Fibroblast of the aortic adventitia (primary cell): ENCODE measurements at places on chromosomes 4 and X. TPM values are rescaled to one million over a fixed set of nuclear protein-coding genes. Genes with fewer than 3 reads are reported as not detected.
A peak's percentile ranks its signal among the peaks of the same experiment; 100 is the strongest.

GRCh38 chrX:1086444-1087409 lies 125.7 kb downstream of the CRLF2 start:
- DNase-seq: no peak

GRCh38 chr4:24923550-24923949 lies 10.7 kb upstream of the CCDC149 start:
- DNase-seq: no peak

- DNase-seq: no peak
These were observed 109.5 kb upstream of the NKX1-1 start for GRCh38 chr4:1515763-1516162.

DNA sequence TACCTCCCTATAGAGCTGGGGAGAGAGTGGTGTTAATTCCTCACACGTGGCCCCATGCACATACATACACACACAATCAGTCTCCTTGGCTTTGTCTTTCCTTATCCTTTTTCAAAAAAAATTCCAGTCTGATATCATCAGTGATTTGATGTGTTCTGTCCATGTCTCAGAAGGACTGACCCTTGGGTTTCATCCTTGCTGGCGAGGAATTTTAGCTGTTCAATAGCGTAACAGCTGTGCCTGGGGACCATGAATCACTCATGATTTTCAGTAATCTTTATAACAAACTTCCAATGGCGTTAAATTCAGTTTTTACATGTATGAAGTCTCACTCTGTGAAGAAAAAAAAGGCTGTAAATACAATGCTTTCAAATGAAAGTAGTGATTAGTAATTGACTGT lies 204.6 kb downstream of the RBMX2 start:
- DNase-seq: no peak

GRCh38 chr4:113943863-113944262 lies 35.6 kb downstream of the ARSJ start:
- DNase-seq: peak; percentile 68

DNA sequence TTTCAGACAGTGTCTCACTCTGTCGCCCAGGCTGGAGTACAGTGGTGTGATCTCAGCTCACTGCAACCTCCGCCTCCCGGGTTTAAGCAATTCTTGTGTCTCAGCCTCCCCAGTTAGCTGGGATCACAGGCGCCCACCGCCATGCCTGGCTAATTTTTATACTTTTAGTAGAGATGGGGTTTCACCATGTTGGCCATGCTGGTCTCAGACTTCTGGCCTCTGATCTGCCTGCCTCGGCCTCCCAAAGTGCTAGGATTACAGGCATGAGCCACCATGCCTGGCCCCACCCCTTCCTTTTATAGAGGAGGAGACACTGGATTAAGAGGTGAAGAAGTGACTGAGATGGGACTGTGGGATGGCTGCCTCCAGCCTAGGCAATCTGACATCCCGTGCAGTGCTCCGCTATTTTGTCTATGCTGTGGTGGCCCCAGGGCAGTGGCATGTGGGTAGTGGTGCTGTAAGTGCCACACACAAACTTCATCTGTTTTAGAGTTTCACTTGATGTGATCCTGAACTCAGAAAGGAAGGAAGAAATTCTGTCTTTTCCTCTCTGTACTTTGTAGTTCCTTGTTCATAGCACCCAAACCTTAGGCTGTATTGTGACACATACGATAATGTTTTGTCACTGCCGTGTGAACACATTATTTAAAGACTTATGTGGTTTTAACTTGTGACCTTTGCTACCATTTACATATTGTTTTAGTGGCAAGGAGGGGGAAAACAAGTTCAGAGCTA lies 48.9 kb downstream of the FNIP2 start:
- no peak for DNase-seq

DNA sequence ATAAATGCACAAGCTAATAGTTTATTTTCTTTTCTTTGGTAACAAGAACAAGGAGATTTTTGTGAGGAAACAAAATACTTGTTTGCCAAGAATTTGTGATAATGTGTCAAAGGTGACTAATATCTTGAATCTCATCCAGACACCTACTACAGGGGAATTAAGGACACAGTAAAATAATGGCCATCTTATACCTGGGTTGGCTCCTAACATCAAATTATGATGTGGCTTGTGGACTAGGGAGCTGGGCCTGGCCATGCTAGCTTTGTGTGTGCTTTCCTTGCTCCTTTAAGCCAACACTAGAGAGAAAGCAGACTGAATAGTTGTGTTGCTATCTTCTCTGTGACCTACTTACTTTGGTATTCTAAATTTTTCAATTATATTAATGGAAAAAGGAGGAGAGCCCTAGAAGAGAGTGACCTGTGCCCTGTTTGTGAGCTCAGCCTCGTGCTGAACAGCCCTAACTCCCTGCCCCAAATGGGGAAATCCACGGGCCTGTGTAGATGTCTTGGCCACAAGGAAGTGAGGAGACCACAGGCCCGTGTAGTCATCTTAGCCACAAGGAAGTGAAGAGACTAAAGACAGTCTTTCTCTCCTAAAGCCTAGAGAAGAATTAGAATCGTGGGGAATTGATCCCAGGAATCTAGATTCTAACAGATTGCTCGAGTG lies 23.3 kb downstream of the ARHGAP24 start:
- DNase-seq: peak; percentile 66

GRCh38 chr4:128775916-128776315 lies 33.6 kb upstream of the JADE1 start:
- DNase-seq: no peak

DNA sequence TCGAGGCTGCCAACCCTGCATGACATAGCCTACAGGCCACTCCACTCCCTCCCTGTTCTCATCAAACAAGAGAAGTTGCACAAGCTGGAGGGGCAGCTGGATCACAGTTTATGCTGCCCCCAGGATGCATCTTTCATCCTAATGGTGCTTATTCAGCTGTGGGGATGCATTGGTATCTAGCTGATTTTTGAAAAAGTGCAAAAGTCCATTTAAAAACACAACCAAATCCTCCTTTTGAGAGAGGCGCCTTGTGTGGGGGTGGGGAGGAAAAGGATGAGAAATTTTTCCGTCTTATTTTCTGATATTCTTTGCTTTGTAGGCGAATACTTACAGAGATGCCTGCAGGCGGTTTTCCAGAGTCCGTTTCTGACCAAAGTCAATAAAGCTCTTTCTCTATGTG lies 276.4 kb upstream of the BOD1L1 start:
- DNase-seq: no peak

DNA sequence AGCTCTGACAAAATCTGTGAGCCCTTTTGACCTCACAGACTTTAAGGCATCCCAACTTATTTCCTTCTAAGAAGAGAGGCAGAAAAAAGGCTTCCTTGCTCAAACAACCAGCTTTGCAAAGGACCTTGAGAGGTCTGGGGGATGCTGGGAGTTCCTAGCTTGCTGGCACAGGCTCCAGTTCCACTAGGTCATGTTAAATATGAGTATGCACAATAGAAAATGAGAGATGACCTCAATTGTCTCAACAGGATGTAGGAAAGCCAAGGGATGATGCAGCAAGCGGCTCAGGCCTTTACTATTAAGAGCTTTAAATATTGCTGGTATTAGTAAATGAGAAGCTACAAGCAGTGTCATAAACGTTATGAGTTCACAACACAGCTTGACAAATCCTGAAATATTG lies 13.3 kb upstream of the ZNF827 start:
- DNase-seq: peak; percentile 15

GRCh38 chr4:89031272-89031671 lies 25.7 kb downstream of the FAM13A start:
- DNase-seq: no peak

DNA sequence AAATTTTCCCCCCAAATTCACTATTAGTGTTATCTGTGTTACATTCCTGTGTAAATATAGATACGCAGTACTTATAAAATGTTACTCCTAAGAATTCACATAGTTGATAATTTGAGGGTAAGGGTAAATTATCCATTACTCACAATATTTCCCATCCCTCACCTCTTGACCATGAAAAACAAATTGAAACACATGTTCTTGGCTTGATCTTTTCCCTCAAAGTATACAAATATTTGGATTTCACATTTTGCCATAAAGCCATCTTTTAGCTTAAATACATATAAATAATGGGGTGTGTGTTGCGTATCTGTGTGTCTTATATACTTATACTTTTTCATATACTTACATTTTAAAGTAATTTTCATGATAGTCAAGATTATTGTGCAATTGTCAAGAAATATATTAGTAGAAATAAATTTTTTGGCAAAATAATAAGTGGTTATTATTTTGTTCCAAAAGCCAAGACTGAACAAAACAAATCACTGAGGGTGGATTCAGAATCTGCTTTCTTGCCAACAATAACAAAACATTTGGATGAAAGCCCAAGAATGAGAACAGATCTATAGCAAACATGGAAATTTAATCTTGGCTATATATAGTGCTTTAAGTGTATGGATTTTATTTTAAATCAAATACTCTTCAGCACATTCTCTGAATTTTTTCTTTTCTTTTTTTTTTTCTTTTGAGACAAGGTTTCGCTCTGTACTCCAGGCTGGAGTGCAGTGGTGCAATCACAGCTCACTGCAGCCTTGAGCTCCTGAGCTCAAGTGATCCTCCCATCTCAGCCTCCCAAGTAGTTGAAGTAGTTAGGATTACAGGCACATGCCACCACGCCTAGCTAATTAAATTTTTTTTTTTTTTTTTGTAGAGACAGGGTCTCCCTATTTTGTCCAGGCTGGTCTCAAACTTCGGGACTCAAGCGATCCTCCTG lies 48.5 kb upstream of the PRSS48 start:
- DNase-seq: peak; percentile 78

GRCh38 chrX:68375803-68376202 lies 57.5 kb downstream of the OPHN1 start:
- DNase-seq: no peak

DNA sequence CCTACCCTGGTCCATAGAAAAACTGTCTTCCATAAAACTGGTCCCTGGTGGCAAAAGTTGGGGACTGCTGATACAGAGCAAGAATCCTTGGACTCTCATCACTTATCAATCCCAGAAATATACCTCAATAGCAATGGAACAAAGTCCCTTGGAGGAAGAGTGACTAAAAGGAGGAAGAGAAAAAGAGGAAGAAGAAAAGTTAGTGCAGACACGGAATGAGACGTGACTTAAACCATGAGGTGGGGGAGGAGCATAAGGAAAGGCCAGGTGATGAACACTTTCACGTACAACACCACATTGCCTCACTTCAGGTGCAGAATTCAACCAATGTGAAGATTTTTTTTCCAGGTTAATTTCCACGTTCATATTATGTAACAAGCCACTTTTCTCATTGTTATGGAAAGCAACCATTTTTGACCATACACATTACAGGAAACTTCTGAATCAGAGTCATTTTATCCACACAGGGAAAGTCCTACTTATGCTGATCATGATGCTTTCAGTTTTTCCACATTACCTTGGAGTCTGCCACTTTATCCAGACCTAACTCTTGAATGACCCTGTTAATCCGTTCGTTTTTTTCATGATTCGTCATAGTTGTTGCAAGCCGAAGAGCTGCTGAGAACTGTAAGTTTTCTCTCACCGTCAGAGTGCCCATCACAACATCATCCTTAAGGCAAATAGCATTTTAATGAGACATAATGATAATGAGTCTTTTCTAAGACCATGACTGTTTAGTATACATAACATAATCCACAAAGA lies 27.7 kb downstream of the ABCG2 start:
- DNase-seq: no peak

DNA sequence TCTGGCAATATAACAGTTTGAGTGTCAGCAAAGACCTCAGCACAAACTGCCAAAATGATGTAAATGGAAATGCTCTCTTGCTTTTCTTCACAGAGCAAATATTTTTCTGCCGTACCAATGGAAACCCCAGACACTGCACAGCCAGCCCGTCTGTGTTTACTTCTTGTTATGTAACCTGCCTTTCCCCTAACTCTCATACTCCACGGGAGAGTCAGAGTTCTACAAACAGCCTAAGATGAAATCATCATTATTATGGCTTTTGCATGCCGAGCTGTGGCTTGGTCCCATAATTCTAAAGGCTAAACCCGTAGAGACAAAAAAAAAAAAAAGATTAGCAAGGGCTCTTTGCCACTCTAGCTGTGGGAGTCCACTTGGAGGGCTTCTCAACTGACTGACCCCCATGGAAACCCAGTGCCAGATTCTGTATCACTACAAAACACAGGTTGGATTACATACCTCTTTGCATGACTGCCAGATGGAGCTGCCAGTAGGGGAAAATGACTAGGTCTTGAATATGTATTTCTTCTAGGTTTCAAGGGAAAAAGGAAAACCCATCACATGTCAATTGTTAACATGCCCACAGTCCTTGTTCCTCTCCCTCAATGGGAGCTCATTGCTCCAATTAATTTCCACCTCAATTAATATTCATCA lies 197.2 kb upstream of the CNKSR2 start:
- DNase-seq: no peak

DNA sequence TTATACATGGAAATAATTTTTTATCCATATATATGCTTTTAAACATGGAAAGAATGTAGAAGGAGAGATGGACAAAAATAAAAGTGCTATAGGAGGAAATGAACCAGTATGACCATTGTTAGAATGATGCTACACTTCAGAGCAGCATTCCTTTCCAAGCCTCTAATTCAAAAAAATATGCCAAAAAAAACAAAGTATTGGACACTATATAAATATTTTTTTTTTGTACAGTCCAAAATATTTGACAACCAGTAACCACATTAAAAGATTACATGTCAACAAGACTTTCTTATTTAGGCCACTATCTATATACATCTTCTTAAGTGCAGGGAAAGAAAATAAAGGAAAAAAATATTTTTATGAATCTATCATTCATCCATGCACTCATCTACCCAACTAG lies 198.6 kb downstream of the LRBA start:
- peak; percentile 55 for DNase-seq

GRCh38 chr4:101307899-101308298 lies 39.4 kb downstream of the PPP3CA start:
- peak; percentile 16 for DNase-seq

- no peak for DNase-seq
These were observed 1.6 kb upstream of the UNC5C start for GRCh38 chr4:95550115-95550987.

DNA sequence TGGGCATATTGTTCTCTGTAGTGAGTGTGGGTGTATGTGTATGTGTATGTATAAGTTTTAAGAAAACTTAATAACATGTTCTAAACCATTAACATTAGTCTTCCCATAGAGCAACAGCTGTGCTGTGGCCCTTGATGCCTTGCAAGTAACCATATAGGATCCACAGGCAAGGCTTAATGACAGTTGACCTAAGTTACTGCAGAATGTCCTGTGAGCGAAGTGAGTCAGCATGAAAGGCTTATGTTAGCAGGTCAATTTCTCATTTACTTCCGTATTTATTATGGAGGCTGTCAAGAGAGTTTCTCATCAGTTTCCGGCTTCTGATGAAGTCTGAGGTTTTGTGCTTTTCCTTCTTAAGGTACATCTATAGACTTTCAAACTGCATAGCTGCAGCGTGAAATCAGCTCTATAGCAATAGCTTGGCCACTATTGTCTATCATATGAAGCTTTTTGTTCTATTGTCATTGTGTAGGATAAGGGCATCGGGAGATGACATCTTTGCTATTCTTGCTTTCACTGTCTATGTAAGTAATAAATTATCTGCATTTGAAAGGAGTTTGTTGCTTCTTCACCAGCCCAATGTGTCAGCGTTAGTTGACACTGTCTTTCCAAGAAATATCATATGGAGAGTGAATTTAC lies 1153.4 kb upstream of the AGA start:
- DNase-seq: no peak

GRCh38 chr4:97627750-97628149 lies 515.5 kb downstream of the STPG2 start:
- no peak for DNase-seq

The NLRP2B gene
- not detected in 2 replicates for total RNA-seq

The MAGEC1 gene
- total RNA-seq: not detected in 2 replicates

The MEPE gene
- total RNA-seq: not detected in 2 replicates

The UGT2B17 gene
- not detected in 2 replicates for total RNA-seq

The MAP9 gene
- 6.5 and 19.0 TPM in 2 replicates for total RNA-seq

The ASB12 gene
- total RNA-seq: not detected in 2 replicates

The ACOX3 gene
- total RNA-seq: 22.3 and 26.9 TPM in 2 replicates

The C4orf54 gene
- total RNA-seq: 0.08 TPM in 1 of 2 replicates, not detected in the other
